Activated T-cell treated with anti-CD3 and anti-CD28 coated beads for 24 hours (primary cell): ENCODE measurements at places on chromosomes 3 and 15.

GRCh38 chr3:72078676-72079368 is 293.9 kb upstream of the PROK2 start:
- no peak for DNase-seq

- DNase-seq: no peak
Observed at GRCh38 chr15:75114796-75115195, 86.9 kb upstream of the C15orf39 start.

DNA sequence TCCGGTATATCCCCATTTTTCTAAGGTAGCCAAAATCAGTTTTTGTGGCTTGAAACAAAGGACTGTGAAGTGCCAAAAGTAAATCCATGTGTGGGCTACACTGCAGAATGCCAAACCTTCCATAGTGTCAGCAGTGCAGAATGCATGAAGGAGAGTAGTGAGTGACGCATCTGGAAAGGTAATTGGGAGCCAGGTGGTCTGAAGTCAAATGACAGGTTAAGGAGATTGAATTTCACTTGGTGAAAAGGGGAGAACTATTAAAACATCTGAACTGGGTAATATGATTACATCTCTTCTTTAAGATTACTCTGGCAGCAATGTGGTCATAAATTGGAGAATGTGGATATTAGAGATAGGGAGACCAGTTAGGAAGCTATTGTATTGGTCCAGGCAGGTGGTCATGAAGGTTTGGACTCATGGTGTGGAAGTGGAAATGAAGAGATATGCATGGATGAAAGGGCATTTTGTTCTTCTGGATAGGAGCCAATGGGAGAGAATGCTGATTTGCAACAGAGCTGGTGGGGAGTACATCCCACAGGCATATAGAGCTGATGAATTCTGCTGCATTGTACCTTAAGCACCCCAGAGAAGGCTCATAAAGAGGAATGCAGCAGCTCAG is 118.2 kb downstream of the ECT2 start:
- DNase-seq: no peak

DNA sequence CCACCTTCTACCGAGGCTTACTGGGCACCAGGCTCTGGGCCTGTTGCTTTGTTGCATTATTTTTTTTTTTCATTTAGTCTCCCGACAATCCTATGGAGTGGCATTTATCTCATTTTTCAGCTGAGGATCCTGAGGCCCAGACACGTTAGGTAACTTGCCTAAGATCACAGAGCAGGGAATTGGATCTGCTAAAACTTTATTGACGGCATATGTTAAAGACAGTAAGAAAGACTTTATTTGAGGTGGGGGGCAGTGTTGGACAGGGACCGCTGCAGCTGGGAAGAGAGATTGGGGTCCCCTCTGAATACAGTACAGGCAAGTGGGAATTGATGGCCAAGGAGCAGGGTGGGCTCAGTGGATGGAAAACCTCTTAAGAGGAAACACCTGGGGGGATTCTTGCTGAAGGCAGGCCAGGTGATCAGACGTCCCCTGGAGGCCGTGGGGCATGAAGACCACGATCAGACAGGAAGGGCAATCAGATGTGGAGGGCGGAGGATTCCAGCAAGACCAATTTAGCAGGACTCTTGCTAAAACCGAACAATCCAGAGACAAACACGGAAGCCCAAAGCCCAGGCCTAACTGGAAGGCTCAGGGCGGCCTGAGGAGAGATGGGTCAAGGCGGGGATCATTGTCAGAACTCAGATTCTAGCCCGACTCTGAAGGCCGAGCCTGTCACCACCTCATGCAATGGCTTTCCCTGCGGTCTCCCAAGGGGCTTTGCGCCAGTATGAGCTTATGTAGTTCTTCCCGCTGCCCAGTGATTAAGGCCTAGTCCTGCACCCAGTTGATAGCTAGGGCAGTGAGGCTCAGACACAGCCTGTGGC is 53.7 kb downstream of the RGMA start:
- DNase-seq: no peak

- DNase-seq: peak; percentile 6
Observed at GRCh38 chr15:71730277-71731144, 79.8 kb upstream of the NR2E3 start.

DNA sequence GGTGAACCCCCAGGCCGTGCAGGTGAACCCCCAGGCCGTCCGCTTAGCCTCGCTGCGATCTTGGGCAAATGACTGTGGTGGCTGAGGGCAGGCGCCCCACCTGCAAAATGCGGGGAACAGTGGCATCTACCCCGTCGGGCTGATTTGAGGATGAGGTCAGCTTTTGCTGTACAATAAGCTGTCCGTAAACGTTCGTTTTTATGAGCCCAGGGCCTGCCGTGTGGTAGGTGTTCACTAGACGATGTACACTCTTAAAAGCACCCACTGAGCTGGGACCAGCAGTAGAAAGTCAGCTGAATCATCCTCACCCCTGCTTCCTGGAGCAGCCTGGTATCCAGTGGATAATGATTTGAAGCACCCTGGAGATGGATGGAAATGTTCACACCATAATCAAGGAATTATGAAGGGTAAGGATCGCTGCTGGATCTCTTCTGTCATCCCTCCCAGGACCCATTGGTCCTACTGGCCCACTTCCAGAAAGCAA is 943 bp upstream of the PCSK6 start:
- DNase-seq: no peak

GRCh38 chr3:105979961-105980360 is 111.1 kb upstream of the CBLB start:
- DNase-seq: no peak

DNA sequence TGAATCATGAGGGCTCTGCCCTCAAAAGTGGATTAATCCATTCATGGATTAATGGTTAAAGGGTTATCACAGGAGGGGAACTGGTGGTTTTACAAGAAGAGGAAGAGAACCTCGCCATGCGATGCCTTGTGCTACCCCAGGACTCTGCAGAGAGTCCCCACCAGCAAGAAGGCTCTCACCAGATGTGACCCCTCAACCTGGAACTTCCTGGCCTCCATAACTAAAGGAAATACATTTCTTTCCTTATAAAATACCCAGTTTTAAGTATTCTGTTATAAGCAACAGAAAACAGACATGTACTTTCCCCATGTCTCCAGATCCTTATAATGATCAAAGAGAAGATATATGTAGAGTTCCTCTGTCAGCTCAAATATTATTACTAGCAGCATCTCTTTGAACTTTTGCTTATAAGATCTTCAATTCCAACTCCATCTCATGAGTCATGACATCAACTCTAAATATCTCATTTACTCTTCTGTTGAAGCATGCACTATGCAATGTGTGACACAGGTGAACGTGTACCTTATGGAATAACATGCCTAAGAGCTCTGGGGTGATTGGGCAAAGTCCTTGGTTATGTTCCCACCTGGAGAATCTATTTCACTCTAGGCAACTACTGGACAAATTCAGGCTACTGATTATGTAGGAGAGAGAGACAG is 37.5 kb upstream of the ZBTB38 start:
- DNase-seq: no peak

GRCh38 chr3:94996743-94997142 is 933.9 kb downstream of the NSUN3 start:
- no peak for DNase-seq

DNA sequence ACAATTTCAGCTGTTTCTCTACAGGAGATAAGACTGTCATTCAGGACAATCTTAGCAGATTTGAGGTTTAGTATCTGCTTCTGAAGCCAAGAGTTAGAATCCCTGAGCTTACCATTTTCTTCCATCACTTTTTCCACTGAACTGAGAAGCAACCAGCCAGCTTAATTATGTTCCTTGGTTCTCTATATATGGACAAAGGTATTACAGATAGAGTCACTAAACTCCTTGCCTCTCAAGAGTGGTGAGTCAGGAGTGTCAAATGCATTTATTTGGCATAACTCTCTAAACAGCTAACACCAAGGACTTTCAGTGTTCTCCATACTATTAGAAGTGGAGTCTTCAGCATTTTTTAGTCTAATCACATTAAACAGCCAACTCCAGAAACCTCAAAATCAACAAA is 239.3 kb downstream of the ALCAM start:
- no peak for DNase-seq

GRCh38 chr15:37019479-37020433 is 80.6 kb downstream of the MEIS2 start:
- DNase-seq: no peak

DNA sequence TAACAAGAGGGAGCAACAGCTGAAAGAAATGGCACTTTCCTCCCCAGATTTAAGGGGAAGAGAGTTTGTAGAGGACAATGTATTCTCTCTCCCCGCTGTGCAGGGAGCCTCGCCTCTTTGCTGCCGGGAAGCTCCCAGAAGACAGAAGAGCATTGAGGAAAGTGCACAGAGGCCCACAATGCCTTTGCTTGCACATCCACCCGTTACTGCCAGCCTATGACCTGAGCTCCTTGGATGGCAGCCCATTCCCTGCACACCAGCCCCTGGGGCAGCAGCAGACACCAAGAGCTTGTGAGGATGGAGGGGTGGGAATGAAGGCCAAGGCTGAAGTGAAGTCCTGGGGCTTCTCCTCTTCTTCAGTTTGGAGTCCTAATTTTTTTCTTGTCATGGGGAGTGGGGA is 67.0 kb downstream of the CLDN11 start:
- DNase-seq: no peak

DNA sequence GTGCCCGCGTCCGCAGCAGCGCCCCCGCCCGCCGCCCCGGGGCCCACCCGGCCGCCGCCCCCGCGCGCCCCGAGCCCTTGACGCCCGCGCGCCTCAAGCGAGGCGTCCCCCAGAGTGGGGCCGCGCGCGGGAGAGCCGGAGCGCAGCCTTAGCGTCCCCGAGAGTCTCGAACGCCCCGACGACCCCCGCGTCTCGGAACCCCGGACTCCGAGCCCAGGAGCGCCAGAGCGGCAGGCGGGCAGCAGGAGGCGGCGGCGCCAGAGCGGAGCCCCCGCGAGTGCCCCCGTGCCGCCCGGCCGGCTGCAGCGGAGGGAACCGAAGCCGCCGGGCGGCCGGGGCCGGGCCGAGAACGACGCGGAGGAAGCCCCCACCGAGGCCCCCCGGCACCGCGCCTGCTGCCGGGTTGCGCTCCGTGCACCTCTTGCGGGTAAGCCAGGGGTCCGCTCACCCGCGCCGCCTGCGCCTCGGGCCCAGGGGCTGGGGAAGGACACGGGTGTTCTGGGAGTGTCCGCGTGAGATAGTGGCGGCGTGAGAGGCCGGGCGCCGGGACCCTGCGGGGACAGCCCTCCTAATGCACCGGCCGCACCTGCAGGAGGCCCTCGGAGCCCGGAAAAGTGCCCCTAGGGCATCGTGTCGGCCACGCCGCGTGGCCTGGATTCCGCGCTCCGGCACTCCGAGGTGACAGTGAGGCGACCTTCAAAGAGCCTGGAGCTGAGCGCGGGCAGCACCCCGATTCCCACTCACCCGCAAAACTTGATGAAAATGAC is 52.0 kb upstream of the ULK4 start:
- DNase-seq: peak; percentile 20

GRCh38 chr15:87826119-87826747 is 430.3 kb downstream of the NTRK3 start:
- no peak for DNase-seq

- DNase-seq: no peak
Observed at GRCh38 chr15:81032355-81032754, 31.6 kb downstream of the TLNRD1 start.

DNA sequence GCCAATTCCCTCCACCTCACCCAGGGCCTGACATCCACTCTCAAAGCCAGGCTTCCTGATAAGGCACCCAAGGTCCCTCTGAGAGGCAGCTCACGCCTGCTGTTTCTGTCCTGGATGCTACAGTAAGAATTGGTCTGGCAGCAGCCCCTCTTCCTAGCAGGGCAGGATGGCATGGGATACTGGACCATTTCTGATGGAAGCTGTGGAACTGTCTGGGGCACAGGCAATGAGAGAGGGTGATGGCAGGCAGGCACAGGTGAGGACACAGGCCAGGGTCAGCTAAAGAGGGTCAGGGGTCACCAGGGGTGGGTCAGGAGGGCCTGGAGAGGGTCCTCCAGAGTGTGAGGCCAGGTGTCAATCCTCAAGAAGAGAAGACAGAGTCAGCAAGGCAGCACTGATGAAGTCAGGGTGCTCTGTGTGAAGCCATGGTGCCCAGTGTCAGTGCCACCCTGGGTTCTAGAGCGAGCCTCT is 41.9 kb upstream of the SLC41A3 start:
- no peak for DNase-seq

- no peak for DNase-seq
Observed at GRCh38 chr3:74605437-74605836, 9.0 kb downstream of the CNTN3 start.
